Kidney glomerular epithelial cell (primary cell): ENCODE measurements at places on chromosomes 7 and 10.

GRCh38 chr10:117053482-117053881, 48.5 kb upstream of the SHTN1 start:
- no peak for DNase-seq

GRCh38 chr10:104318810-104319741, 19.2 kb downstream of the ITPRIP start:
- DNase-seq = no peak

DNA sequence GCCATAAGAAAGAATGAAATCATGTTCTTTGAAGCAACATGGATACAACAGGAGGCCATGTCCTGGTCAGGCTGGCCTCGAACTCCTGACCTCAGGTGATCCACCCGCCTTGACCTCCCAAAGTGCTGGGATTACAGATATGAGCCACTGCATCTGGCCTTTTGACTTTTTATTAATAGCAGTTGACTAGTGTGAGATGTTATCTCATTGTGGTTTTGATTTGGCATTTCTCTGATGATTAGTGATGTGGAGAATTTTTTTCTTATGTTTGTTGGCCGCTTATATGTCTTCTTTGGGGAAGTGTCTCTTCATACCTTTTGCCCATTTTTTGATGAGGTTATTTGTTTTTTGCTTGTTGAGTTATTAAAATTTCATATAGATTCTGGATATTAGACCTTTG, 400.9 kb downstream of the SUGCT start:
- DNase-seq = no peak

- no peak for DNase-seq
Observed at GRCh38 chr10:114593816-114594468, 64.1 kb downstream of the ABLIM1 start.

- no peak for DNase-seq
Observed at GRCh38 chr10:92544296-92544695, 29.6 kb downstream of the IDE start.

- no peak for DNase-seq
Observed at GRCh38 chr7:138864667-138865066, 66.7 kb upstream of the ATP6V0A4 start.

DNA sequence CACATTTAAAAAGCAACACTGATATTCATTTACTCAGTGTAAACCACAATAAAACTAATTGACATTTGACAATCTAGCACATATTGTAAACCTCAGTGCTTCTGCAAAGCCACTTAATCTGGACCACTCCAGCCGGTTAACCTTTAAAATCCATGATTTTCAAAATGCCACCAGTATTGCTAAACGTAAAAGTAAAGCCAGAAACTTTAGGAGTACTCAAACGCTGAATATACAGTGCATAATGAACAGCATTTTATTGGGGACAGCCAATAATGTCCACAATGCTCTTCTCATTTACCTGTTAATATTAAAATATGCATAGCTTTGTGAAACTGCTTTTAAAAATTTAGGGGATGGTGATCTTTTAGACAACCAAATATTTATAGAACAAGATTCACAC, 10.8 kb downstream of the HNRNPA2B1 start:
- DNase-seq = no peak

- DNase-seq = no peak
Observed at GRCh38 chr7:28631995-28632394, 219.7 kb downstream of the CREB5 start.

DNA sequence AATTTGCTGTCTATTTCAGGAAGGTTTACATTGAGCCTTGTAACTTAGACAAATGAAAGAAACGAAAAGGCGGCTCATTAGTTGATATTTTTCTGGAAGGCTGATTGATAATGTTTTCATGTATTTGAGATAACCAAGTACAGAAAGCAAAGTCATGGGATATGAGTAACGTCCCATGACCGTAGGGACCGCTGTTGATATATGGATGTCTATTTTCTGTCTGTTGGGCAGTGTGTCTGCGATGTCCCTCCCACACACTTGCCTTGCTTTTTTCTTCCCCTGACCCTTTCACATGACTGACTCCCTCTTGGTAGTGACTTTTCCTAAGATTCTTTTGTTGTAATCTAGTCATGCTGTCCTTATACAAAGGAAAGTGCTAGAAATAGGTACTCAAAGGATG, 57.0 kb upstream of the GPR158 start:
- DNase-seq = no peak

DNA sequence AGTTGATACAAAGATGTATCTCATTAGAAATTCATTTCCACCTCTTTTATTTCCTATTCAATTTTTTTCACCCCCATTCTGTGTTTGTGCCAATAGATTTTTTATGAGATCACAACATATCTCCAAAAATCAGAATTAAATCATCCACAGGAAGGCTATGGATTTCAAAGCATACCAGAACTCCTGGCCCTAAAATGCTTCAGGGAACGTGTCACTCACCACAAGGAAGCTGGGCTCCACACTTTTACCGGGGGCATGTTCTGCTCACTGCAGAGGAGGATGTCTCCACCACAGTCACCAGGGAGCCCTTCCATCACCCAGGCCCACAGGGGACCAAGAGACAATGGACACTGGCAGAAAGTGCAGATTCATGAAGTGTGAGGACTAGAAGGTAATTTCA, 456.8 kb downstream of the KCNMA1 start:
- DNase-seq = no peak

DNA sequence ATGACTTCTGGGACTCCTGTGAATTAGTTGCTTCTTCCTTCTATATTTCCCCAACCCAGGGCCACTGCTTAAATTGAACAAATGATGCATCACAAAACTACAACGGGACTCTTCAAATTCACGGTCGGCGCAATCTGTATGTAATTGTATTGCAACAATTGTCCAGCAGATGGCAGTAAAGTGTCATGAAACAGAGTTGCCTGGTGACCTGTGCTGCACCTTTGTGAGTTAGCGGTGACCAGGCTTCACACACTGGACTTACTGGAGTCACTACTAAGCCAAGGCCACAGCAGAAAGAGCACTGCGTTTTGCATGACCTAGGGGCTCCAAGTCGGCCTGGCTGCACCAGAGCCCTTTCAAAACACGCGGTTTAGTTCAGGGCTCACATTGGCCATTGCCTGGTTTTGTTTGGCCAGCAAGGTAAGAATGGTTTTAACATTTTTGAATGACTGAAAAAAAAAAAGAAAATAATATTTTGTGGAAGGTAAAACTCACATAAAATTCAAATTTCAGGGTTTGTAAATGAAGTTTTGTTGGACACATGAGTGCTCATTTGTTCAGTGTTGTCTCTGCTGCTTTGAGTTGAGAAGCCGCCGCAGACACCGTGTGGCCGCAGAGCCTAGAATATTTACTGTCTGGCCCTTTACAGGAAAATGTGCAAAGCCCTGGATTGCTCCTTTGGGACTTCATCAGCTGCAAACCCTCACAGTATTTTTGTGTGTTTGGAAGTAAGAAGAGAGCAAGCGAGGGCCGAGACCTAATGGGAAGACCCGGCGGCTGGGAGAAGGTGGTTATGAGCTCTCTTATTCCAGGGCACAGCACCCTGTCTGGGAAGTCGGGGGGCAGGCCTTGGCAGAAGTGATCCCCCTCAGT, 23.2 kb upstream of the ZNF32 start:
- DNase-seq = peak; percentile 50

- no peak for DNase-seq
Observed at GRCh38 chr10:43210556-43210955, 56.3 kb downstream of the RASGEF1A start.

DNA sequence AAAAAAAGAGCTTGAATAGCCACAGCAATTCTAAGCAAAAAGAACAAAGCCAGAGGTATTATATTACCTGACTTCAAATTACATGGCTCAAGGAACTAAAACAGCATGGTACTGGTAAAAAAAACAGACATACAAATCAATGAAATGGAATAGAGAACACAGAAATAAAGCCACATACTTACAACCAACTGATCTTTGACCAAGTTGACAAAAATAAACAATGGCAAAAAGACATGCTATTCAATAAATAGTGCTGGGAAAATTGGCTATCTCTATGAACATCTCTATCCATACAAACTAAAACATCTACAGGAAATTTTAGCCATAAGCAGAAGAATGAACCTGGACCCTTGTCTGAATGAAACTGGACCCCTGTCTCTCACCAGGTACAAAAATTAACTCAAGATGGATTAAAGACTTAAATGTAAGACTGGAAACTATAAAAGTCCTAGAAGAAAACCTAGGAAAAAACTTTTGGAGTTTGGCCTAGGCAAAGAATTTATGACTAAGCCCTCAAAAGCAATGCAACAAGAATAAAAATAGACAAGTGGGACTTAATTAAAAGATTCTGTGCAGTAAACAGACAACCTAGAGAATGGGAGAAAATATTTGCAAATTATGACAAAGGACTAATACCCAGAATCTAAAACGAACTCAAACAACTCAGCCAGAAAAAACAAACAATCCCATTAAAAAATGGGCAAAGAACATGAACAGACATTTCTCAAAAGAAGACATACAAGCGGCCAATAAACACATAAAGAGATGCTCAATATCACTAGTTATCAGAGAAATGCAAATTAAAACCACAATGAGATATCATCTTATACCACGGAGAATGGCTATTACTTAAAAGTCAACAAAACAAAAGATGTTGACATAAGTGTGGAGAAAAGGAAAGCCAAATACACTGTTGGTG, 72.8 kb upstream of the DDC start:
- no peak for DNase-seq

DNA sequence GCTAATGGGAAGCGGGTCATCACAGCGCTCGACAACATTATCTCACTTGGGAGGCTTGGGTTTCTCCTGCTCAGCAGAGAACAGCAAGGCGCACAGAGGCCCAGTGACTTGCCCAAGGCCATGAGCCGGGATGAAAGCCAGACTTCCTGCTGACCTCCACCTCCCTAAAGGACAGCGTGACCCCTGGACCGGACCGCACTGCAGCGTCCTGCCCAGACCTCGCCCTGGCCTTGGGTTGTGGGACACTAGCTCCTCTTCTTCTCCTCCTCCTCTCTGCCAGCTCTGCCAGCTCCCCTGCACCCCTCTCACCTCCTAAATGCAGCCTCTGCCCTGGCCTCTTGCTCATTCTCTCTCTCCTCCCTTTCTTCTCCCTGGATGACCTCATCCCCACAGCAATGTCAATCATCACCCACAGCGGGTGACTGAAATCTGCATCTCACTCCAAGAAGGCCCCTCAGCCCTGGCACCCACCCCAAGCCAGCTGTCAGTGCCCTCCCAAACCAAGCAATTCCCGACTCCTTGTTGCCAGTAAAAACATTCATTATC, 19.4 kb downstream of the SPOCK2 start:
- DNase-seq = no peak

- no peak for DNase-seq
Observed at GRCh38 chr10:78544423-78545090, 510.9 kb downstream of the RPS24 start.

DNA sequence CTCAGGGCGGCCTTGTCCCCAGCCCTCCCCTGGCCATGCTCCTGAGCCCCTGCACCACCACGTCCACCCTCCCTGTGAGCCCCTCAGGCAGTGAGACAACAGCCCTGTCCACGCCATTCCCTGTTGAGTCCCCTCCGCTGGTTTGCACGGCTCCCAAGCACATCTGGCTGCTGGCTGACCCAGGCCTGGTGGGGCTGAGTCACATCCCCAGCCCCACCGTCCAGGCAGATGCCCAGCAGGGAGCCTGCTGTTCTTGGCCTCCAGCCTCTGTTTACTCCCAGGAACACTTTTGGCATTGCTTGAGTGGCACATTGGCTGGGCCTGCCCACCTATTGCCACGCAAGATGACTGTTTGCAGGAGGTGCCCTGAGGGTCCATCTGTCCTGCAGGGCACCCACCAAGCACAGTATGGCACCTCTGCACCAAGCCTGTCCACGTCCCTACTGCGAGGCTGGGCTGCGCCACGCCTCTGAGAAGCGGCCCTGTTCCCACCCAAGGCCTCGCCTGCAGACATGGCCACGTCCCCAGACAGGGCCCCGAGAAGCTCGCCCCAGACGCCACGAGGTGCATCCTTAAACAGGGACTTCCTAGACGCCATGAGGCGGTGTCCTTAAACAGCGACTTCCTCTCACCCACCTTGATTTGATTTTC, 48.4 kb upstream of the INPP5A start:
- DNase-seq = no peak

DNA sequence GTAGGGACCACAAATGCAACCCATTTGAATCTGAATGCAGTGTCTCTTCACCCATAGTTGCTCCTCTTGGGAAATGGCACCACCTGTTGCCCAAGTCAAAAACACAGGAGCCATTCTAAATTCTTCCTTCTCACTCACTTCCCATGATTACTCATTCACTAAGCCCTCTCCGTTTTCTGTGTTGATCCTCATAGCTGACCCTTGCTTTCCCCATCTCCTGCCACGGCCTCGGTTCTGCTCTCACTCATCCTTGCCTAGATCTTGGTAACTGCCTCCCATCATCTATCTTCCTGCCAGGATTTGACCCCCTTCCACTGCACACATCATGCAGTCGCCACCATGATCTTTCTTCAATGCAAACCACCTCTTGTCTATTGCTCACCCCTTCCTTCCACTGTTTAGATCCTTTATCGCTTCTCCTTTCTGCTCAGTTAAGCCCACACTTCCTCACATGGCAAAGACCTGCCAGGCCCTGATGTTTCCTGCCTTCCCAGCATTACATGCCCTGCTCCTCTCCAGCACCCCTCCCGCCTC, 19.0 kb upstream of the CPN1 start:
- DNase-seq = no peak

- no peak for DNase-seq
Observed at GRCh38 chr10:100890141-100890672, 22.6 kb upstream of the SLF2 start.

DNA sequence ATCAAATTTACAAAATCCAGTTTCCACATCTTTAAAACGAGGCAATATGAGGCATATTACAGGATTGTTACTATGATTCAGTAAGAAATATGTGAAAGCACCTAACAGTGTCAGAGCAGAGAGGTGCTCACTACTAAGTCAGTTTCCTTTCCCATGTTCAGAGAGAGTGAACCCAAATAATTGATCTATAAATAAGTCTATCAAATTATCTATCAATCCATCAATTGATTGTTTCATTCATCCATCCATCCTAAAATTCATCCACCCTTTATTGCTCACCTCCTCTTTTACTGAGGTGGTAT, 340.8 kb downstream of the SUGCT start:
- DNase-seq = no peak

DNA sequence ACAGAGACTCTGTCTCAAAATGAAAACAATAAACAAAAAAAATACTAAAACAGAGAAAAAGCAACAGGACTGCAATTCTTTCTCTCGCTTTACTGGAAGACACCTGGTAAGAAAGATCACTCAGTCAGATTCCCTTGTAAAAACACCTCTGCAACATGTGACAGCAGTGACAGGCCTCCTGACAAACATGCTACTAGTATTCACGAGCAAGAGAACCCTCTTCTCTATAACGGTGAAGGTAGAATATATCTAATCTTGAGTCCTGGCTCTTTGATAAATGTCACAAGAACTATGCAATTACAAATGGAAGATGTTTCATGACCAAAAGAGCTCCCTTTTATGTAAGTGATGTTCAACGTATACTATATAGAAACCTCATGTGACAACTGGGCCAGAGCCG, 986.7 kb upstream of the LRRN3 start:
- DNase-seq = no peak
